ENCODE measurements at places on chromosomes 7 and 10.

DNA sequence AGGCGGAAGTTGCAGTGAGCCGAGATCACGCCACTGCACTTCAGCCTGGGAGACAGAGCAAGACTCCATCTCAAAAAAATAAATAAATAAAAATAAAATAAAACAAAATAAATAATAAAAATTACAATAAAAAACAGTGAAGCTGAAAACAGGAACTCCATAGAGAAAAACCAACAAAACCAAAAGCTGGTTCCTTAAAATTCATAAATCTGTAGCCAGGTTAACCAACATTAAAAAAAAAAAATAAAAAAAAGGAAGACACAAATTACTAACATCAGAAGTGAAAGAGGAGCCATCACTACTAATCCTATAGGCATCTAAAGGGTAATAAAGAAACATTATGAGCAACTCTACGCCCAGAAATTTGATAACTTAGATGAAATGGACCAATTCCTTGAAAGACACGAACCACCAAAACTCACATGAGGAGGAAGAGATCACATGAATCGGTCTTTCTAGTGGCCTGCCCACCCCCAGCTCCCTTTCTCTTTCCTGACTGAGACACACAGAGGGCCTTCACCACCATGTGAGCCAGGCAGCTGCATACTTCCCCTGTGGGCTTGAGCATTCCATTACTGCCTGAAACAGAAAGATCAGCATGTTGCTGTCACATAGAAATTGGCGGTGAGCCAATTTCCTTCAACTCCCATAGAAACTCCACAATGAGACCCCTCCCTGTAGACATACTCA lies 208.7 kb downstream of the MAD1L1 start:
- DNase-seq: no peak

GRCh38 chr10:17348011-17348500 lies 106.3 kb downstream of the ST8SIA6 start:
- DNase-seq: no peak

DNA sequence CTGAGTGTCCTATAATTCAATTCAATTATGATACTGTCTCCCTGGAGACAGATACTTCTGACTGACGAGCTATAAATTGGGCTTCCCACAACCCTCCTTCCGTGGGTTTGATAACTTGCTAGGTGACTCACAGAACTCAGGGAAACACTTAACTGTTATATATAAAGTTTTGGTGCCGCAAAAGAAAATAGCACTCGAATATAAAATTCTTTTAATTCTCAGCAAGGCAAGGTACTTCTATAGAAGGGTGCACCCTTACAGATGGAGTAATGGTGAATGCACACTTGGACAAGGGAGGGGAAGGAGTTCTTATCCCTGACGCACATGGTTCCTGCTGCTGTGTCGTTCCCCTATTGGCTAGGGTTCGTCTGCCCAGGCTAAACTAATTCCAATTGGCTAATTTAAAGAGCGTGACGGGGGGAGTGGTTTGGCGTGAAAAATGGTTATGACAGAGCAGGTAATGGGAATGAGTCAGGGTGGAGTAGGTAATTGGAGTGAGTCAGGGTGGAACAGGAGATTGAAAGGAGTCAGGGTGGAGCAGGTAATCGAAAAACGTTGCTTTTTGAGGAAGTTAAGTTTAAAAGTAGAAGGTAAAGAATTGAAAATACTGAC lies 20.8 kb upstream of the GHITM start:
- DNase-seq: no peak

GRCh38 chr7:35424869-35425495 lies 171.1 kb upstream of the TBX20 start:
- DNase-seq: peak; percentile 41

- no peak for DNase-seq
Measured at GRCh38 chr7:71860572-71860971, 551.6 kb downstream of the CALN1 start.

GRCh38 chr10:22611425-22612115 lies 102.8 kb downstream of the PIP4K2A start:
- peak; percentile 63 for DNase-seq

DNA sequence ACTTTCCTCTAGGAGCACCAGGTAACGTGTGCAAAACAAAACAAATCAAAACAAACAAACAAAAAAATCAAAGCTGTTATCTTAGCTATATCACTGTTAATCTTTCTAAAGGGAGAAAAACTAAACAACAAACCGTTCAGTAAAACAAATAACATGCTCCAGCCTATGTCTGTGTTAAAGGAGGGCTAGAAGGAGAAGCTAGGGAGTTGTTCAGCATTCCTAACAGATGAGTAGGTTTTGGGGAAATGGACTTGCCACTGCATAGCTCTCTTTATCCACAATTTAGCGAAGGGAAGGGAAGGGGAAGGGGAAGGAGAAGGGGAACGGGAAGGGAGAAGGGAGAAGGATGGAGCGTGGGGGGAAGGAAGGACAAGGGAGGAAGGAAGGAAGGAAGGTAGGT lies 134.2 kb upstream of the AKR1E2 start:
- DNase-seq: no peak

DNA sequence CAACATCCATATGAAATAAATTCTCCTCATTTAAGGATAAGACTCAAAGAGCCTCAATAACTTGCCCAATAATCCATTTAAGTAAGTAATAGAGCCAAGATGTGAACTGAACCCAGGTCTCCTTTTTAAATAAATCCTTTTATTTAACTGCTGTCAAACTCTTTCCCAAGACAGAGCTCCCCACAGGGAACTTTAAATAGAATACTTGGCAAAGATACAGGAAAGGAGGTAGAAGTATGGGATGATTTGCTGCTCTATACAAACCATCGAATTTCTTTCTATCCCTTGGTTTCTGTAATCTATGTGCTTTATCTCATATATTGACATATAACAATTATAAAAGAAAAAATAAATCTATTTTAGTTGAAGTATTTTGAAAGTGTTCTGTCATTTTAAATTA lies 295.9 kb downstream of the CSTF2T start:
- no peak for DNase-seq

DNA sequence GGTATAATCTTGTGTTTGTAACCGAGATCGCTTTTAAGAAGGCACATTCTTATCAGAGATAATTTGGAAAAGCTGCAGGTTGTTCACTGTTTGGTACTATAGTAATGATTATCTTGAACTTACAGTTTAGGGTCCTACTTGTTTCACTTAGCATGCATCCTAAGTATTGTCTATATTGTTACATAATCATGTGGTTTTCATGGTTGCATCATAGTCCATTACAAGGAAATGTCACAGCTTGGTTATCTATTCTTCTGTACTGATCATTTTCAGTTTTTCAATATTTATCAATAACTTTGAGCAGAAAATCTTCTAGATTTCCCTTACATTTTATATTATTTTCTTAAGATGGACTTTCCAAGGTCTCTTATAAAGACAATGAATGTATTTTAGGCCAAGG lies 116.3 kb downstream of the PLPP4 start:
- no peak for DNase-seq

DNA sequence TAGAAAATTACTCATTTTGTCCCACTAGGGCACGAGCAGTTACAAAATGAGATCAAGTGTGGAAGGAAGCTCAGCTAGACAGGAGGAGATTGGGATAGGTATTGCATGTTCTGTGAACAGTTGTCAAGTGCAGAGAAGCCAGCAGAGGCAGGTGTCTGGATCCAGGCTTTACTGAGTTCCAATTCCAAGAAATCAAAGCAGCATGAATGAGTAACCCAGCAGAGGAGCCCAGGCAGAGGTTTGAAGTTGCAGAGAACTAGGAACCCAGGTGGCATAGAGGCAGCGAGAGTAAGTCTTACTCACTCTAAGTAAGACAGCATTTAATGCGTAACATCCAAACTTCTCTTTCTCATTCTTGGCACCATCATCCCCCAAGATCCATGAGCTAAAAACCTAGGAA lies 11.8 kb downstream of the MRC1 start:
- DNase-seq: no peak

DNA sequence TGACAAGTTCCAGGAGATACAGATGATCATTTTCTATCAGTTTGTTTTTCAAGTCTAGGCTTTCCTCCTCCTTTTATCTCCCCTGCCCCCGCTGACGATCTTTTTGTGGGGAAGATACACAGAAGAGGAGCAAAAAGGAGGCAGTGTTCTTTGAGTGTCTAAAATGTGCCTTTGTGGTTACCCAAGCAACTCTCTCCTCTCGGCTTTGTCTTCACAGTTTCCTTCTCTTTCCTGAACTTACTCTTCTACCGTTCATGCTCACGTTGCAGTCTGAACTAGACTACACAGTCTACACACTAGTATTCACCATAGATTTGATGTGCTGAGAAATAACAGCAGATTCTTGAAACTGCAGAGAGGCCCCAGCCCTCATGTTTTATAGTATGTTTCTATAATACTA lies 23.6 kb downstream of the CEP41 start:
- DNase-seq: no peak

- no peak for DNase-seq
Measured at GRCh38 chr7:3917436-3917835, 616.4 kb downstream of the SDK1 start.

DNA sequence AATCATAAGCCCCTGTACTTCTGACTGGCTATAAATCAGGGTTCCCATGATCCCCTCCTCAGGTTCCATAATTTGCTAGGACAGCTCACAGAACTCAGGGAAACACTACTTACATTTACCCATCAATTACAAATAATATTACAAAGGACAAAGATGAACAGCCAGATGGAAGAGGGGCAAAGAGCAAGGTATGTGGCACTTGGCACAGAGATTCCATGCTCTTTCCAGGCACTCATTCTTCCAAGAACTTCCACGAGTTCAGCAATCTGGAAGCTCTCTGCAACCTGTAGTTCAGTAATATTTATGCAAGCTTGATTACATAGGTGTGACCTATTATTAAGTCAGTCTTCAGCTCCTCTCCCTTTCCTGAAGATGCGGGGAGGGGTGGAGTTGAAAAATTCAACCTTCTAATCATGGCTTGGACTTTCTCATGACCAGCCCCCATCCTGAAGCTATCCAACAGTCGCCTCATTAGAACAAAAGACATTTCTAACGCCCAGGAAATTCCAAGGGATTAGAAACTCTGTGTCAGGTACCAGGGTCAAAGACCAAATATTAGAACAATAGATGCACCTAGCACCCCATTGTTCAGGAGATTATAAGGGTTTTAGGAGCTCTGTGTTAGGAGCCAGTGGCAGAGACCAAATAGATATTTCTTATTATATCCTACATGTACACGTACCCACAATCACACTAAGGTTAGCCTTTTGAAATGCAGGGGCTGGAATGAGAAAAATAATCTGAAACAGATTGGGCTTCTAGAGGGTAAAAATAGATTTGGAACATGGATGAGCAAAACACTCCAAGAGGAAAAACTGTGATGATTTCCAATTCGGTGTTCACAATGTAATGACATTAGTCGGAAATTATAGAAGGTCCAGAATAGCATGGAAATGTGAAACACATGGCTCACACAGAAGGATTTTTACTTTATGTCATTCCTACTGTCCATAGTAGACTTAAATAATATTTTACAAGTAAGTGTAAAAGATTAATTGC lies 7.0 kb downstream of the ANKMY2 start:
- no peak for DNase-seq

- DNase-seq: no peak
Measured at GRCh38 chr10:59847888-59848287, 58.5 kb downstream of the CCDC6 start.

GRCh38 chr10:110852947-110853346 lies 18.8 kb upstream of the PDCD4 start:
- no peak for DNase-seq

GRCh38 chr10:1612908-1613307 lies 124.4 kb downstream of the ADARB2 start:
- DNase-seq: no peak

DNA sequence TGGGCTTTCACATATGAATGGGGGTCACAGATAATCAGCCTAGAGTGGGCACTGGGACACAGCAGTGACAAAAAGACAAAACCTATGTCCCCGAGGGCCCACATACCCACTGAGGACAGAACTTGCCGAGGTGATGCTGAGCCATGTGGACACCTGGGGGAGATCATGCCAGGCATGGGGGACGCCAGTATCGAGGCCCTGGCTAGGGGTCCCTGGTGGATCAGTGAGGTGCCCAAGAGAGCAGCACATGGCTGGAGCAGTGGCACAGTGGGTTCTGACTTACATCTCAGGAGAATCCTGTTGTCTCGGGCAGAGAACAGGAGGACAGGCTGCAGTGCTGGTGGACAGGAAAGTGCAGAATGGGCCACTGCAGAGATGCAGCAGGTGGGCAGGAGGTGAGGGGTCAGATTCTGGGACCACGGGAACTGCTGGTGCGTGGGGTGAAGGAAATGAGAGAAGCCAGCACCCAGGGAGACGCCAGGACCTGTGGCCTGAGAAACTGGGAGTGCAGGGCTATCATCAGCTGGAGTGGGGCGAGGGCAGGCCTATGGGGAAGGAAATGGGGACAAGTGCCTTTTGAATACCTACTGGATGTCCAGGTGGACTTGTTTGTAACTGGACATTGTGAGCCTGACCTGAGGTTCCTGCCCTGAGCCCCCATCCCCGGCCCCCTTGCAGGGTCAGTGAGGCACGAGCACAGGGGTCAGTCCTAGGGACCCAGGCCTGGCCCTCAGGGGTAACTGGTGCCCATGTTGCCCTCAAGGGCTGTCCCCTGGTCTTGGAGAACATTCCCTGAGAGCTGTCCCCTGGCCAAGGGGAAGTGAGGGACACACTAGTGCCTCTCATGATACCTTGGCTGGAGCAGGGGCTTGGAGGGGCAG lies 91.2 kb upstream of the RET start:
- DNase-seq: no peak

- no peak for DNase-seq
Measured at GRCh38 chr10:9311702-9312499, 1257.4 kb downstream of the GATA3 start.

DNA sequence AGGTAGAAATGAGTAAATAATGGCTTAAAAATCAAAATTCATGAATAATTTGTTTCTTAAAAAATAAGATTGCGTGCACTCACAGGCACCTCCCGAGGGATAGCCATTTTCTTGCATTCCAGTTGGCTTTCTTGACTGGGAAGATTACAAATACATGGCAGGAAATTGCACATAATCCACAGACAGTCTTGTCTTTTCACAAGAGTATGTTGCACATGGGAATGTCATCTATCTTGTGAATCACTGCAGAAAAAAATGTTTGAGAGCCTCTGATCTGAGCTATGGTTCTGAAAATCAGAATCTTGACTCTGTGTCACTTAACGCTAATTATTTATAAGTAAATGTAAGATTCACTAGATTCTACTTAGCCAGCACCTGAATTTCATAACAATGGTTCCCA lies 74.1 kb upstream of the PRKG1 start:
- DNase-seq: no peak

DNA sequence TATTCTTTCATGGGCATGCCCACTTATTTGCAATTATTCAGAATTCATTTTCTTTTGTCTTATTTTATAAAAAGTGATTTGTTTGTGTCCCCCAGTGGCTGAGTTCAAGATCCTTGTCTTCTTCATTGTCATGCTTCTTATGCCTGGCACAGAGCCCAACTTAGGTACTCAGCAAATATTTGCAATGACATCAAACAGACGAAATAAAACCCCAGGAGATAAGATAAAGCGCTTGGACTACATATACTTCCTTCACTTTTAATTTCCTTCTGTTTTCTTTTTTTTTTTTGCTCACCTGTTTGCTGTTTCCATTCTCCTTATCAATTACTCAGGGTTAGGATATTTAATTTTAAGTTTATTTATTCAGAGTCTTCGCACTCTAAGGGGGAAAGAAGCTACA lies 225.0 kb downstream of the SDHAF3 start:
- no peak for DNase-seq

Data from stimulated activated CD4-positive, alpha-beta T cell treated with anti-CD3 and anti-CD28 coated beads, Interleukin-1b, Interleukin-23, amount 100 ng/mL, for 48 hours (primary cell).